Substantia nigra (tissue), 51 donors: ENCODE measurements at places on chromosomes 5 and 9.

DNA sequence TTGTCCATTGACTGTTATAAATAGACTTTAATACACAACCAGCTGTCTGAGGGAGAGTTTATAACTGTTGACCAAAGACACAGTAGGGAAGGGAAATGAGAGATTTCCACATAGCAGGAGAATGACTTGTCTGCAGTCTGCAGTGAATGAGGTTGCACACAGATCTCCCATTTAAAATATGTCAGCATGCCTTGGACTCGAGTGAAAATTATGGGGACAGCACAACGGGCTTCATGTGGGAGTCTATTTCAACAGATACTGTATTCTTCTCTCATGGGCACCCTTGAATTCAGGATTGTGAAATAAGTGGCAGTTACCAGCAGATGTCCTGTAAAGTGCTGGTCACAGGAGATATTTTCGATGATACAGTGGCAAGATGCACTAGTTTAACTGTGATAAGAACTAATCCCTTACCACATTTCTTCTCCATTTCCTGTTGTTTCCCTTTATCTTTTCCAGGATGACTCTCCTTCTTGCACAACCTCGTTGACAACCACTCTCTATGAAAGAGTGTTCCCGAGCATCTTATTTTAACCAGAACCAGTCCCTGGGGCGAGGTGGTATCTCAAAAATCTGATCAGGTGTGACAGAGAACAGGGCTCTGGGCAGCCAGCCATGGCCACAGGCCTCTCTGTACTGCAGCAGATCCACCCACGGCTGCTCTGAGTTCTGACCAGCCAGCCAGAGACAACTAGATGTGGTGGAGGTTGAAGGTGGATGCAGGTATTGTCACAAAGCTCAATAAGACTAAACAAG, 51.5 kb upstream of the MAP3K1 start:
- no peak for DNase-seq

GRCh38 chr9:109310486-109310901, 10.4 kb downstream of the EPB41L4B start:
- DNase-seq: no peak

DNA sequence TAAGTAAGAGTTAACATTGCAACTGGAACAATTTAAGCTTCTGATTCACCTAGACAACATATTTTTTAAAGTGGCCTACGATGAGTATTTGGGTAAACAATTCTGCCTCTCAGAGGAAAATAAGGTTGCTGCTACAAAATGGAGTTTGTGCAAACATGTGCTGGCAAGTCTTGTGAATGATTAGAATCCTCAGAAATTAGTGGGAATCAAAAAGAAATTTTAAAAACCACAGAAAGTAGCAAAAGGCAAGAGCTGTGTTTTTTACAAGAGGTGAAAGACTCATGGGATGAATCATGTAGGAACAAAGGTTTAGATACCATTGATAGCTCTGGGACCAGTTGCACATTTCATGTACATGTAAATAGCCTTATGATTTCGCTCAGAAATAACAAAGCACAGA, 561.6 kb downstream of the TAF11L14 start:
- no peak for DNase-seq

- DNase-seq: peak; percentile 4
Observed at GRCh38 chr9:117178596-117179375, 236.1 kb downstream of the ASTN2 start.

- DNase-seq: peak; percentile 90
Observed at GRCh38 chr9:96048956-96049831, 173.7 kb downstream of the ERCC6L2 start.

- no peak for DNase-seq
Observed at GRCh38 chr9:96141666-96142065, 160.3 kb downstream of the HSD17B3 start.

GRCh38 chr5:179798771-179799643, 5.2 kb downstream of the LTC4S start:
- DNase-seq: no peak

GRCh38 chr9:107973451-107973850, 483.9 kb upstream of the KLF4 start:
- no peak for DNase-seq

DNA sequence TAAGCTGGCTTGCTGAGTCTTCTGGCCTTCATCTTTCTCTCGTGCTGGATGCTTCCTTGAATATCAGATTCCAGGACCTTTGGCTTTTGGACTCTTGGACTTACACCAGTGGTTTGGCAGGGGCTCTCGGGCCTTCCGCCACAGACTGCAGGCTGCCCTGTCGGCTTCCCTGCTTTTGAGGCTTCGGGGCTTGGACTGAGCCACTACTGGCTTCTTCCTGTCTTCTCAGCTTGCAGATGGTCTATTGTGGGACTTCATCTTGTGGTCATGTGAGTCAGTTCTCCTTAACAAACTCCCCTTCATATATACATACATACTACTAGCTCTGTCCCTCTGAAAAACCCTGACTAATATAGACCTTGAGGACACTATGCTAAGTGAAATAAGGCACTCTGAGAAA, 78.3 kb upstream of the SSBP2 start:
- DNase-seq: no peak

GRCh38 chr9:3968891-3969290, 331.0 kb downstream of the GLIS3 start:
- DNase-seq: no peak

GRCh38 chr5:143233031-143233430, 170.5 kb downstream of the NR3C1 start:
- DNase-seq: no peak

DNA sequence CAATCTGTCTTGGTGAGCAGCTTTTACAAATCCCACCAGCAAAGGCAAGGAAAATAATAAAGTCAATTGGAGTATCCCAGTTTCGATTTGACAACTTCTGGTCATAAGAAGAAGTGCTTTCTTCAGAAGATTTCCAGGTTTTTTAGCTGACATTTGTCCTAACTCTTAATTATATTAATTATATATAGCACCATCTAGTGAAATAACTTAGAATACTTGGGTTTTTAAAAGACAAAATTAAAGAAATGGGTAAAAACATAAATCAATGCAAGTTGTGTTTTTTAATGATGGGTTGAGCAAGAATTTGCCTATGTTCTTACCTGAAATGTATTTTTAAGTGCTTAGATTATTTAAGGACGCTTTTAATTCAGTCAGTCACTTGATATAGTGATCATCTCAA, 421.8 kb downstream of the ACTL7B start:
- DNase-seq: no peak

DNA sequence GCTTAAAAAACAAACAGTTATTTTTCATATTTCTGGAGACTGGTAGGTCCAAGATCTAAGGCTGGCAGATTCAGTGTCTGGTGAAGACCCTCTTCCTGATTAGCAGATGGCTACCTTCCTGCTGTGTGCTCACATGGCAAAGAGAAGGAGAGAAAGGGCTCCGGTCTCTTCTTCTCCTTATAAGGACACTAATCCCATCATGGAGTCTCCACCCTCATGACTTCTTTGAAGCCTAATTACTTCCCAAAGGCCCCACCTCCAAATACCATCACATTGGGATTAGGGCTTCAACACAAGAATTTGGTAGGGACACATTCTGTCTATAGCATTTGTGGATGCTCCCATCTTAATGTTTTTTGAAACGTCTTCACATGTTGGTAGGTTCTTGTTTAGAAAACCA, 391.1 kb downstream of the TMEM161B start:
- DNase-seq: no peak

- DNase-seq: no peak
Observed at GRCh38 chr9:78273761-78274160, 23.2 kb upstream of the PSAT1 start.

DNA sequence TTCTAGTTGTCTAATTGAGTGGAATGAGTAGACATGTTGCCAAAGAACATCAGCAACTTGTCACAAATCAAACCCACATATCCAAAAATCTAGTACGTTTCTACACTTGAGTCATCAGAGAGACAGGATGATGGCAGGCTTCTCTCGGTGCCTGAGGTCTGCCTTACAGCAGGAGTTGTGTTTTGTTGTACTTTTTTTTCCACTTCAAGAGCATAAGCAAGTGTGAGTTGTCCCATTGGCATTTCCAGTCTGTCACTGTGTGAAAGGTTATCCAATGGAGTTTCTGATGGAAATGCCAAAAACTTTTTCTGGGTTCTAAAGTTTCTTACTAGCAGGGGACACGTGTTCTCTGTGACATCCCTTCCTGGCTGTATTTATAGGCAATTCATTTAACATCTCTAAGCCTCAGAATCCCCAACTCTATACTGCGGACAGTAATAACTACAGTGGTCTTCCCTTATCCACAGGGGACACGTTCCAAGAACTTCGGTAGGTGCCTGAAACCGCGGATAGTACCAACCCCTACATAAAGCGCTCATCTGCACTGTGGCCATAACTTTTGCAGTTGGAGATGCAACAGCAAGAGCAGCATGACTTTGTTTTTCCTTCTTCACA, 246.5 kb downstream of the SYK start:
- DNase-seq: no peak

GRCh38 chr9:137127301-137128157, 11.4 kb upstream of the GRIN1 start:
- DNase-seq: no peak

DNA sequence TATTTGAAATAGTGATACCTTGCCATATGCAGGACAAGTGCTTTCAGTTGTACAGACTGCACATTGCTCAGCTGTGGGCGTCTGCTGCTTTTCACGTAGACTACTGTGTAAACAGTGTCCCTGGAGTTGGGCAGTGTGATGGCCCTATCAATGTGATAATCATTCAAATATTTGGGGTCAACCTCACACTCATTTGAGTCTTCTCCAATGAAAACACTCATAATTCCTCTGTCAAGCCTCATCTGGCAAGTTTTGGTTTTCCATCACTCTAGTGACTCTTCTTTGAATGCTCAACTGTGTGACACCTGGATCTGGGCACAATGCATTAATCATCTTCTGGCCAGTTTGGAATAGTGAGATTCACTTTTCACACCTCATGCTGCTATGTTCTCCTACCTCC, 64.4 kb downstream of the UGCG start:
- no peak for DNase-seq

DNA sequence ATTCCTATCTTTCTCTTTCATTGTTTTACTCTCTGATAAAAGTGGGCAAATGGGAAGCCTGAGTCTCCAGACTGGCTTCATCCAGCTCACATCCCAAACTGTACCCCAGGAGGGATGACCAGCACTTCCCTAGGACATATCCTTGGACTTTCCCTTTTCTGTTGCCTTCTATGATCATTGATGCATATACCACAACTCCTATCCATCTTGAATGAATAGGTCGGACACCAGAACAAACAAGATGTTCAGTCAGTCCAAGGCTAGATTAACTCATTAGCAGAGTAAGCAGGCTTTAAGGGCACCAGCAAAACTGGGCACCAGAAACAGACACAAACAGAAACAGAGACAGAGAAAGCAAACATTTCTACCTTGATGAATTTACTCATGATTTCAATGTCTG, 159.1 kb upstream of the RGMB start:
- DNase-seq: no peak

DNA sequence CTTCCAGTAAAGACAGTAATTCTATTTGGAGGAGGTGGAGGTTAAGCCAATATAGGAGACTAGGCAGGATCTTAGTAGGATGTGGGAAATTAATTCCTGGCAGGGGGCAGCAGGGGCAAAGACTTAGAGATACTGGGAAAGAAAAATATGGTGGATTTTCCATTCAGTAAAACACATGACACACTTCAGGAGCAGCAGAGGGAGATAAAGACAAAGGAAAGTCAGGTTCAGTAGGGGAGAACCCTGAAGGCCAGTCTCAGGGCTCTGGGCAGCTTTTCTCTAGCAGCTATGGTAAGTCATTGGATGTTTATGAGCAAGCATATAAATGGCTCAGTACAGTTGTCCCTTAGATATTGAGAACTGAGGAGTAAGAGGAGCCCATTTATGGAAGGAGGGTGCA, 105.5 kb downstream of the PJA2 start:
- DNase-seq: no peak

GRCh38 chr5:34447424-34447823, 208.7 kb upstream of the RAI14 start:
- DNase-seq: no peak

- no peak for DNase-seq
Observed at GRCh38 chr5:89034588-89034987, 151.6 kb upstream of the MEF2C start.

GRCh38 chr5:124634228-124634739, 112.2 kb downstream of the ZNF608 start:
- DNase-seq: no peak

- DNase-seq: no peak
Observed at GRCh38 chr9:112119225-112120029, 55.7 kb downstream of the SUSD1 start.

GRCh38 chr9:127930231-127931091, at the start of gene PIP5KL1:
TSS of gene PIP5KL1 (minus strand) at chr9:127930777. CDS start at chr9:127930752, 25 bp downstream.
- DNase-seq: peak; percentile 79

- DNase-seq: no peak
Observed at GRCh38 chr9:85451680-85452079, 290.1 kb downstream of the AGTPBP1 start.

DNA sequence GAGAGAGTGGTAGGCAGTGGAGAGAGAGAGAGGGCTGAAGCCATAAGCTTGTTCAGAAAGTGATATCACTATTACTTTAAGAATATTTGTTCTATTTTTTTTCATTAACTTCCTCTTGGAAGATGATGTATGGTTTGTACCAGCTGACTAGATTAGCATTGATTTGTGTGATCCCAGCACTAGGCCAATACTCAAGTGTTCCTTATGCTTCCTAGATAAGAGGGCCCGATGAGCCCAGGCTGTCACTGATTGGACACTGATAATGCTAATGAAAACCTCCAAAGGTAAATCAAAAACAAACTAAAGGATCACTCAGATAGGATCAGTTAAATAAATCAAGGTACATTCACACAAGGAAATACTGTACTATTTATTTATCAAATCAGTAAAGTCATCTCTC, 52.7 kb upstream of the OTULINL start:
- no peak for DNase-seq
